ENCODE measurements at places on chromosomes 12 and 14. TPM values are rescaled to one million over a fixed set of nuclear protein-coding genes. Genes with fewer than 3 reads are reported as not detected.

The KRT6C gene
- total RNA-seq, result not detected

GRCh38 chr14:58794993-58795762 is 157.4 kb downstream of the DACT1 start:
- no peak overlapping the region for H3K27ac ChIP-seq
- H3K4me1 ChIP-seq, result no peaks in the 10 kb centered on the region
- H3K27me3 ChIP-seq, result no peaks in the 10 kb centered on the region
- no peaks in the 10 kb centered on the region for H3K36me3 ChIP-seq
- H3K4me3 ChIP-seq, result no peak overlapping the region

The DHRS2 gene
- 0.44 TPM for total RNA-seq

- DNase-seq, result no peak
- no peaks in the 10 kb centered on the region for H3K36me3 ChIP-seq
- H3K27ac ChIP-seq, result no peak overlapping the region
These were observed 3.7 kb downstream of the USP44 start for GRCh38 chr12:95547522-95548055.

DNA sequence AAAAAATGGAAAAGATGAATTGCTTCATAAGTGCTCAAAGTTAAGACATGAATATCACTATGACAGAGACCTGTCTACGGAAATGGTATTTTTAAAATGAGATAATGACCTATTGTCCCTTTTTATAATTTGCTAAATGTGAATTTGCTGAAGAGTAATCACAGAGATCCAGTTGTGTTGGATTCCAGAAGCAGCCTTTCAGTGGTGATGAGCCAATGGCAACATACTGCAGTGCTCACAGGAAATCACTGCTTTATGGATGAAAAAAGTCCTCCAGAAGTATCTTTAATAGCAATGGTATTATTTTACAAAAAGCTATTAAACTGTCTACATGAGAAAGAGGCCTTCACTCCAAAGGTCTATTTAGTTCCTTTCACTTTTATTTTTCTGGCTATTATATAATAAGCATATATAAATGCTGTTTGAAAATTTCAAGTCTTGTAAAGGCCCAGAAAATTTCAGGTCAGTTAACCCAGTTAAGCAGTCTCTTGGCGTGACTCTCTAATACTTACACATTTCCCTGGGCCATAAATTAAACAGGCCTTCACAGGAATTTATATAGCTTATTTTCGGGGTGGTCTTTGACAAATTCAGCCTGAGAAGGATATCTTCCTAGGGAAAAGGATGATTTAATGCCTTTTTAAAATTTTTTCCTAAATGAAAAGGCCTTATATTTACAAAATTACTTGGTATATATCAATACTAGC is 55.4 kb downstream of the KCNJ8 start:
- H3K4me1 ChIP-seq, result peaks cover 22% of the 10 kb centered on the region
- H3K27me3 ChIP-seq, result no peaks in the 10 kb centered on the region
- H3K4me3 ChIP-seq, result no peak overlapping the region
- no peaks in the 10 kb centered on the region for H3K36me3 ChIP-seq

DNA sequence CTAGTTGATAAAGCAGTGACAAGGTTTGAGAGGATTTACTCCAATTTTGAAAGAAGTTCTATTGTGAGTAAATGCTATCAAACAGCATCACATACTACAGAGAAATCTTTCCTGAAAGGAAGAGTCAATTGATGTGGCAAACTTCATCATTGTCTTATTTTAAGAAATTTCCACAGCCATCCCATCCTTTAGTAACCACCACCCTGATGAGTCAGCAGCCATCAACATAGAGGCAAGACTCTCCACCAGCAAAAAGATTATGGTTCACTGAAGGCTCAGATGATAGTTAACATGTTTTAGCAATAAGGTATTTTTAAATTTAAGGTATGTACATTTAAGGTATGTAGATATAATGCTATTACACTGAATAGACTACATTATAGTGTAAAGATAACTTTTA is 122.1 kb upstream of the ARHGAP5 start:
- H3K4me3 ChIP-seq, result no peak overlapping the region
- DNase-seq, result no peak
- H3K27ac ChIP-seq, result no peak overlapping the region
- peaks cover 4% of the 10 kb centered on the region for H3K4me1 ChIP-seq
- H3K27me3 ChIP-seq, result no peaks in the 10 kb centered on the region
- H3K36me3 ChIP-seq, result no peaks in the 10 kb centered on the region

DNA sequence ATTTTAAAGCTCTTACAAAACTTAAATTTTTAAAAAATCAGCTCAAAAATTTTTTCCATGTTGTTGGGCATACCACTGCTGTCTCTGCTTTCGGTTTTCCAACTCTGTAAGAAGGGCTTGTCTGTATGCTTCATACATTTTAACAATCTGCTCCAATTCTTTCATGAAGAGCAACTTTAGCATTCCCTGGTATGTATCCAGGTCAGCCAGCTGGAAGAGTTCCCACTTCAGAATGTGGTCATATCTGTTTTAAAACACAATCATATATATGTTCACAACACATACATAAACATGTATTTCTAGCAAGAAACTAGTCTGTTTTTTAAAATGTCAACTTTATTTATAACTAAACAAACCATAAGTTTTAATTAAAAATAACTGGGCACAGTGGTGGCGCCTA is 33.0 kb downstream of the SAV1 start:
- no peak overlapping the region for H3K4me3 ChIP-seq
- H3K4me1 ChIP-seq, result peaks cover 2% of the 10 kb centered on the region
- no peak for DNase-seq
- no peak overlapping the region for H3K27ac ChIP-seq

DNA sequence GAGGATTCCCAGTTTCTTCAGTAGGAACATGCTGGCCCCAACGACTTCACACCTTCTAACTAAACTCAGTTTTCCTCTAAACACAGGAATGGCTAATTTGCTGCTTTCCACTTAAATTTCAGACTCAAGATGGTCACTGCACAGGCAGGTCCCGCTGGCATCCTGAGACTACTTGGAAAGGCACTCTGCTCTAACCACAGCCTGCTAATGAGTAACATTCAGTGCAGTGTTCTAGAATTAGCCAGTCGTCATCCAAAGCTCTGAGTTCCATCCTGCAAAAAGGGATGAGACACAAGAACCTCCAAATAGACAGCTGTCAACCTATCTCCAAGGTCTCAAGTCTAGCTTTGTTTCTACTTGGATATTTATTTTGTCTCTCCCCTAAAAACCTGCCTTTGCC is 6.0 kb downstream of the CCDC92 start:
- no peaks in the 10 kb centered on the region for H3K4me1 ChIP-seq
- DNase-seq, result no peak
- H3K36me3 ChIP-seq, result no peaks in the 10 kb centered on the region

The PLXNC1 gene
- 0.04 TPM for total RNA-seq

The FAR2 gene
- 66.3 TPM for total RNA-seq

DNA sequence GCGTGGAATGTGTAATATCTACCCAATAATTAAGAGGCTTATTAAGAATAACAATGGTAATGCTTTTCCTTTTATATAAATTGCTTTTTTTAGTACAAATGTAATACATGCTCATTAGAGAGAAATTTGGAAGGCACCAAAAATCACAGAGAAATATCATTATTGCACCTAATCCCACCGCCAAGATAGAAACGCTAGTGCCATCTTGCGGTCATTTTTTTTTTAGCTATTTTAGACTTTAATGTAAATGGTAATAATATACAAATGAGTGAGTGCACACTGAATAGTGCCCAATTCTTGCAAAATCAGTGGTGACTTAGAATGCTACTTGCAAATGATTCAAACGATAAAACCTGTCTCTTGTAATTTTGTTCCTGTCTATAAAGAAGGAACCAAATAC is 576.8 kb upstream of the TMEM132C start:
- DNase-seq, result no peak
- no peak overlapping the region for H3K4me3 ChIP-seq

- H3K27ac ChIP-seq, result no peak overlapping the region
- H3K4me3 ChIP-seq, result no peak overlapping the region
- H3K27me3 ChIP-seq, result no peaks in the 10 kb centered on the region
- H3K4me1 ChIP-seq, result peaks cover 4% of the 10 kb centered on the region
- DNase-seq, result no peak
These were observed 189.3 kb downstream of the DACT1 start for GRCh38 chr14:58826845-58827686.

DNA sequence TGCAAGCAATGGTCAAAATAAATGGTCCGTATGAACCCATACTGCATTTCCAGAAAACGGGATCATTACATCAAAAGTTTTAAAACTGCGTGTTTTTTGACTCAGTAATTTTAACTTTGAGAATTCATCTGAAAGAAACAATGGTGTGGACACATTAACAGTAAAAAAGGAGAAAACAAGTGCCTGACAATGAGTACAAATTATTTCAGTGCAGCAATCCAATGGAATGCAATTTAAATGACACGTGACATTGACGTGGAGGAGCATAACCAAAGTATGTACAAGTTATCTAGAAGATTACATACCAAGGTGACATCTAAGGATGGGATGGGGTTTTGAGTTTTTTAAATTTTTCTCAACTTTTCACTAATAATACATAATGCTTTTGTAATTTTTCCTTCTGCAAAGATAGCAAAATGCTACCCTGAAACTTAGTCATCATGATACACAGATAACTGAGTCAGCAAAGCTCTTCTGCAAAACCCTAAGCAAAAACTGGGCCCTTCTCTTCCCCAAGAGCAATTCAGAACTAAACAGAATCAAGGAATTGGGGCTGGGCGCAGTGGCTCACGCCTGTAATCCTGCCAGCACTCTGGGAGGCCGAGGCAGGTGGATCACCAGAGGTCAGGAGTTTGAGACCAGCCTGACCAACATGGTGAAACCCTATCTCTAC is 20.4 kb downstream of the HNRNPC start:
- H3K4me1 ChIP-seq, result peaks cover 15% of the 10 kb centered on the region
- H3K36me3 ChIP-seq, result peaks cover 25% of the 10 kb centered on the region
- DNase-seq, result no peak
- no peak overlapping the region for H3K4me3 ChIP-seq

DNA sequence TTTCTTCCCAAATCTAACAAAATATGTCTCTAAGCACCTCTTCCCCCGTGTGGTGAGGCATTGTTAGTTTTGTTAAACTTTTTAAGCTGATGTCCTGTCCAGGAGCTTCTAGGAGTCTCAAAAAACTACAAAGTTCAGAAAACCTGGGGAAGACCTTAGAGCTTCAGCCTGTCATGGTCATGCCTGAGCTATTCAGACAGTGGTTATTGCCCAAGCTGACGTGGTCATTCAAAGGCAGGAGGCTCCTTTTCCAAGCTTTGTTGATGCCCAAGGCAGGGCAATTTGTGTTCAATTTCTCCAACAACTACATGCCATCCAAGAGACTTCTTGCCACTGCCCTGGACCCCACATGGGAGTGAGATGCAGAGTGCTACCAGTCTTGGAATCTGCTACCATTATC is 5.8 kb upstream of the LYZ start:
- DNase-seq, result no peak
- H3K27me3 ChIP-seq, result peaks cover 22% of the 10 kb centered on the region
- no peak overlapping the region for H3K27ac ChIP-seq
- no peaks in the 10 kb centered on the region for H3K36me3 ChIP-seq

The SLC17A8 gene
- not detected for total RNA-seq

DNA sequence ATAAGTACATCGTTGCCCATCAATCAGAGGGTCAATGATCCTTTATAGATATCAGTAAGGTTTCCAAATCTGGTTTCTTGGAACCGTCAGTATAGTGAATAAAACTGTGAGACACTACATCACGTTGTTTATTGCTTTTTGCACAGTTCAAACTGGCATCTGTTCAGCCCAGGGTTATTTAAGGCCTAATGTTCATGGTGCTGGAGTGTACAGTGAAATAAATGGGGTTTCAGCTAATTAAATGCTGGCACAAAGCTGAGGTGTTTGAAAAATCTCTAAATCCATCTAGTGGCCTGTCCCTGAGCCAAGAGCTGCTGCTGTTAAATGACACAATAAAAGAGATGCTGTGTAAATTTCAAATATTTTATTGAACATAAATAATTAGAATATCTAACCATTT is 69.9 kb downstream of the RPS29 start:
- no peak for DNase-seq
- no peaks in the 10 kb centered on the region for H3K27me3 ChIP-seq
- no peak overlapping the region for H3K27ac ChIP-seq

Data from endothelial cell of umbilical vein (primary cell).